ENCODE measurements at places on chromosomes 3 and 15.
A peak's percentile ranks its signal among the peaks of the same experiment; 100 is the strongest.

GRCh38 chr3:8532251-8532871 lies 30.7 kb downstream of the LMCD1 start:
- no peak for DNase-seq

GRCh38 chr15:48964898-48965297 lies 1.2 kb upstream of the SHC4 start:
- DNase-seq: no peak

DNA sequence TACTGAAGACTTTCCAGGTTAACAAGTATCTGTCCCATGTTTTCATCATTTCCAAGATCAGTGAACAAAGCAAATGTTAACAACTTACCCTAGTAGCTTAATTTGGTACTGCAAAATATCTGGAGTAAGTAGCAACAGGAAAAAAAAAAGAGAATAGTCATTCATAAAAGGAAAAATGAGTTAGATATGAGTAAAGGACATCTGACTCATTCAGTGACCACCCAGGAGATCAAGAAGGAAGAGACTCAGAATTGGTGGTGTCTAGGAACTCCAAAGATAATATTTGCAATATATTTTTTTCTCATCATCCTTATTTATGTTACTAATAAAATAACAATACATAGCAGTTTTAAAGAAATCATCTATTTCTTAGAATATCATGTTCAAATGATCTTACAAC lies 253.8 kb upstream of the COL8A1 start:
- DNase-seq: no peak

DNA sequence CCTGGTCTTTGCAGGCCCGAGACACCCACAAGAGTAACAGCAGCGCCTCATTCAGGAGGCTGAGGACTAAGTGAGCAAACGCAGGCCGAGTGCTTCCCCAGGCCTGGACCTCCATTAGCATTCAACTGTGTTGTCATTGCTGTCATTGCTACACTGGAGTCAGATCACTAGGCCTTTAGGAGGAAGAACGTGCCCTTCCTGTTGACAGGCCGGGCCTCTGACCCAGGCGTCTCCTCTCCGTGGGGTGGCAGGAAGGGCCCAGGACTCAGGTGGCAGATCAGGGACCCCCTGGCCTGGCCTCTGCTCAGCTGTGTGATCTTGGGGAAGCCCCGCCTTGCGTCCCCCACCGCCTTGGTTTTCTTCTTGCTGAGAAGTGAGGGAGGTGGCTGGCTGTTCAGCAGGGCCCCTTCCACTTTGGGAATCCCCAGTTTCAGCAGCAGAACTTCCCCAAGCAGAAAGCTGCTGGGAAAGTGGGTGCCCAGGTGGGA lies 19.1 kb downstream of the ZDHHC19 start:
- DNase-seq: peak; percentile 70

GRCh38 chr3:117252208-117252607 lies 542.6 kb downstream of the TUSC7 start:
- DNase-seq: no peak

DNA sequence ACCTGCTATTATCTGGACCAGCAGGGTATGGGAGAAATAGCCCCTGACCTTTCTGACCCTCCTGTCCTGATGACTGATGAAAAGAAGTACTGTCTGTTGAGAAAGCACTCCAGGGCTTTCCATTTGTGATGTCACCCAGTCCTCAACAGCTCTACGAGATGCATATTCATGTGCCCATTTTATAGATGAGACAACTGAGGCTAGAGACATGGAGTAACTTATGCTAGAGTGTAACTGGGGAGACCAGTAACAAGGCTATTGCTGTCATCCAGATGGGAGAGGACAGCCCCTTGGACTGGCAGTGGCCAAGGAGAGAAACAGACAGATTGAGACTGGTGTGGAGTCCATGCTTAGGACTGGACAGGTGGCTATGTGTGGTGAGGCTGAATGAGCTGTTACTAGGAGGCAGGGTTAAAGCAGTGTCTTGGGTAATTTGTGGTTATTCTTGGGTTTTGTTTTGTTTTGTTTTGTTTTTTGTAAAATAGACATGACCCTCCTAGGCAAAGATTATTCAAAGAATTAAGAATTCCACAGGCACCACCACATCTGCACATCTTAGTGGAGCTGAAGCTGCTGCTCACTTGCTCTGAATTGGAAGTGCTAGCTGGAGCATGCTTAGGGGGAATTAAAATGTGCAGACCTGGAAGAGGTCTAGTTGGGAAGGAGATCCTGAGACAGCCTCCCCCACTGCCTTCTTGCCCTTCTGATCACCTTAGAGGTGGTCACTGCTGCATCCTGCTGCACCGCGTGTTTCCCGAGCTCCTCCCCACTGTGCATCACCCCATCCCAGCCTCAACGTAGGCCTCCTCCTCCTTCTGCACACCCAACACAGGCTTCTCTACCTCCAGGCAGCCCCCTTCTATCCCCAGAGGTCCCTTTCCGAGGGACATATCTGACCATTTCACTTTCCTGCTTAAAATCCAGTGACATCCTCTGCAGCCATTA lies 8.4 kb downstream of the HRH1 start:
- no peak for DNase-seq

DNA sequence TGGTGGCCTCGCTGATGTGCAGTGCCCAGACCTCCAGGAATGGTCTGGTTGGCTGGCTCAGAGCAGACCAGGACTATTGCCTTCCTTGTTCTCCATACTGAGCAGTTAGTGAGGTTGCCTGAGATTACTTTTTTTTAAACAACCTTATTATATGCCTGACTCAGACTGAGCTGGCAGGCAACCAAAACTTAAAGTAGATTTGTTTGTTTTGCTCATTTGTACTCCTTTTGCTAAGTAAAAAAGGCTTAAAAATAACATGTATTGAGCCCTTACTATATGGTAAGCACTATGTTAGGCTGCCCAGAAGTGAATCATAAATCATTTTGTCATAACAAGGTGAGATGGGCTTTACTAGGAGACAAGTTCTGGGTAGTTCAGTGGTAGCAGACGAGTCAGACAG lies 92.4 kb downstream of the GHSR start:
- DNase-seq: no peak

GRCh38 chr3:154421083-154421482 lies 8.9 kb downstream of the GPR149 start:
- DNase-seq: no peak

DNA sequence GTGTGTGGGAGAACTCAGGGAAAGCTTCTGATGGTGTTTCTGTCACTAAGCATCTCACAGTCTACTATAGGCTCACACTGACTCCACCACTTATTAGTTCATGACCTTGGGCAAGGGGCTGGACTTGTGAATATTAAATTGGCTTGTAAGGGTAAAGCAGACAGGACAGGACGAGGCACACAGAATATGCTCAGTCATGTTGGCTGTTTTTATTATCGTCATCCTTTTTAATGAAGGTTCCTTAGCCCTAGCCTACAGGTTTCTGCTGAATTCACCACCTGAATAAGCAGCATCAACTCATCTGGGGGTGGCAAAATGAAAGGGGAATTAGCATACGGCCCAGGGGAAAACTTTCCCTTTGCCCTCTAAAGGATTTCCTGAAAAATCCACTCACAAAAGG lies 39.6 kb upstream of the LIPC start:
- no peak for DNase-seq

Measured in CD4-positive, alpha-beta T cell treated with Interleukin-4 for 4 hours (primary cell).